HTR-8/SVneo (cell line): ENCODE measurements at places on chromosomes 6 and 20.

- DNase-seq = no peak
These were observed 183.3 kb downstream of the NKAIN2 start for GRCh38 chr6:123986938-123987337.

GRCh38 chr6:47083586-47084047, 41.5 kb upstream of the ADGRF1 start:
- peak; percentile 32 for DNase-seq

DNA sequence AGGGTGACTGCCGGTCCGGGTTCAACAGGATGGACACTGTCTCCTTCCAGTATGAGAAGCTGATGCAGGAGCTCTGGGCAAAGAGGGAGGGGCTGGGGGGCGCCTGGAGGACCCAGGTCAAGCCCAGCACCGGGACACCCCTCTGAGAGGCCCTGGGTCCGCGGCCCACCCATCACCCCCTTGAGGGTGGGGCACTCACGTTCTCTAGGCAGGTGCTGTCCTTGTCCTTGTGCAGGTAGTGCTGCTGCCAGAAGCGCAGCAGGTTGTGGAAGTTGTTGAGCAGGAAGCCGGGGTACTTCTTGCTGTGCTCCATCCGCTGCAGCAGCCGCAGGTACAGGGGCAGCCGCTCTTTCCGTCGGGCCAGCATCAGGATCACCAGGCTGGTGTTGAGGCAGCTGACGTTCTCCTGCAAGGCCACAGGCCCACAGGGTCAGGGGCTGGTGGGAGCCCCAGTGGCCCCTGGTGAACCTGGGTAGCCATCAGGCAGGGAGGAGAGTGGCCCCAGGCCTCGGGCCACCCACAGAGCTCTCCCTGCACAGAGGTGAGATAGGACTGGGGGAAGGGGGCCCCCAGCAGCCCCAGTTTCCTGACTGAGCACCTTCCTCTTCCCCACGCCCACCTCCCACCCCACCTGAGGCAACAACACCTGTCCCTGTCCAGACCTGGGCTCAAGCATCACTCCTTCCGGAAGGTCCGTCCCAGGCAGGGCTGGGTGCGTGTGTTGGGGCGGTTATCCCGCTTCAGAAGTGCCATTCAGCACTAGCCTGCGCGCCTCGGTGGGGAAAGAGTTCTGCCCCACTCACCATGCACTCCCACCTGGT, 47.8 kb downstream of the MYH7B start:
- DNase-seq = no peak

DNA sequence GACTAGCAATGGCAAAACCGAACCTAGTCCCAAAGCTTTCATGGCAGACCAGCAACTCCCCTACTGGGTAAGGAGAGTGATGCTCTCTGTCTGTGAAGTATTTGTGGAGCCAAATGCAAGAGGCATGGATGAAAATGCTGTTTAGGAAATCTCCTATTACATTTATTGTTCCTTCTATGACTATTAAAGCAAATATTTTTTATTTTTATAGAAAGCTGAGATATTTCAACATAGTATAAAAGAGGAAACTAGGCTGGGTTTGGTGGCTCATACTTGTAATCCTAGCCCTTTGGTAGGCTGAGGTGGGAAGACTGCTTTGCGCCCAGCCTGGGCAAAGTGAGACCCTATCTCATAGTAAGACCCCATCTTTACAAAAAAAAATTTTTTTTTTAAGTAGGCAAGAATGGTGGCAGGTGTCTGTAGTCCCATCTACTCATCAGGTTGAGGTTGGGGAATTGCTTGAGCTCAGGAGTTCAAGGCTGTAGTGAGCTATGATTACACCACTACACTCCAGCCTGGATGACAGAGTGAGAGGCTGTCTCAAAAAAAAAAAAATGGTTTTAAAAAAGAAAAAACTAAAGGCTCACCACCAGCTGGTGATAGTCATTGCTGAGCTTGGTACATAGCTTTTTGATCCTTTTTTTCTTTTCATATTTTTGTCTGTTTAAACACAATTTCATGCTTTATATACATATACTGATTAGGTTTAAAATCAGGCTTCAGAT, 11.3 kb downstream of the KDM1B start:
- DNase-seq = no peak

DNA sequence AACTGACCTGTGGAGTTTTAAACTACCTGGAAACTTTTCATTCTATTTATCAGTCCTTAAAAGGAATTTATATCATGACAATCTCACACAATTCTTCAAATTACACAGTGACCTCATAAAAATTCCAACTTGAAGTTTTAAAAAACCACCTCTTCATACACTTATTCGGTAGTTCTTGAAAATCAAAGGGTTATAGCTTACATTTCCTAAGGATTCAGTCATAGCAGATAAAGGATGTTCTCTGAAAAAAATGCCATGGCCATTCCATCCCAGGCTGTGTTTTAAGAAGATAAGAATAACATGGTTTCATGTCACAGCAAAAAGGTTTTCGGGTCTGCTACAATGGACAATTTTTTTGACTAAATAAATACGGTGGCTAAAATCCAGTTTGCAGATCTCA, 41.2 kb downstream of the GOPC start:
- DNase-seq = no peak

- DNase-seq = no peak
These were observed 6.5 kb upstream of the TUBB2B start for GRCh38 chr6:3233904-3234303.

DNA sequence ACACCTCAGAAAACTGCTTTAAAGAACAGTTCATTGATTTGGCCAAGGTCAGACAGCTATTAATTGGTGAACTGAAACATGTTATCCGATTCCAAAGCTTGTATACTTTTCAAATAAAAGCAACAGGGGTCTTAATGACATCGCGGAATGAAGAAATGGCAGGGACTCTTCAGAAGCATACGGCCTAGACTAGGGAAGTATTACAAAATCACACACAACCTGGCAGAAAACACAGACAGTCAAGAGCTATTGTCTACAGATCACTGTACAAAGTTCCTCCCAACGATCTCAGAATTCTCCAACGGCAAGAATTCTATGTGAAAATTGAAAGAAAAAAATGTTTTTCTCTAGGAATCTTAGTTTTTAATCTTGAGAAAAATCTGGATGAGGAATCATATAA, 105.5 kb downstream of the PTPRK start:
- DNase-seq = no peak
